Cortex of kidney (tissue), 1 donor: ENCODE measurements at places on chromosomes 3 and 15.

GRCh38 chr3:121648219-121648958, 12.3 kb downstream of the HCLS1 start:
- DNase-seq = no peak

GRCh38 chr3:65732051-65732935, 306.4 kb downstream of the MAGI1 start:
- no peak for DNase-seq

GRCh38 chr15:82139823-82140268, 94.0 kb upstream of the MEX3B start:
- no peak for DNase-seq

GRCh38 chr3:3628676-3629328, 170.4 kb upstream of the LRRN1 start:
- DNase-seq = no peak

DNA sequence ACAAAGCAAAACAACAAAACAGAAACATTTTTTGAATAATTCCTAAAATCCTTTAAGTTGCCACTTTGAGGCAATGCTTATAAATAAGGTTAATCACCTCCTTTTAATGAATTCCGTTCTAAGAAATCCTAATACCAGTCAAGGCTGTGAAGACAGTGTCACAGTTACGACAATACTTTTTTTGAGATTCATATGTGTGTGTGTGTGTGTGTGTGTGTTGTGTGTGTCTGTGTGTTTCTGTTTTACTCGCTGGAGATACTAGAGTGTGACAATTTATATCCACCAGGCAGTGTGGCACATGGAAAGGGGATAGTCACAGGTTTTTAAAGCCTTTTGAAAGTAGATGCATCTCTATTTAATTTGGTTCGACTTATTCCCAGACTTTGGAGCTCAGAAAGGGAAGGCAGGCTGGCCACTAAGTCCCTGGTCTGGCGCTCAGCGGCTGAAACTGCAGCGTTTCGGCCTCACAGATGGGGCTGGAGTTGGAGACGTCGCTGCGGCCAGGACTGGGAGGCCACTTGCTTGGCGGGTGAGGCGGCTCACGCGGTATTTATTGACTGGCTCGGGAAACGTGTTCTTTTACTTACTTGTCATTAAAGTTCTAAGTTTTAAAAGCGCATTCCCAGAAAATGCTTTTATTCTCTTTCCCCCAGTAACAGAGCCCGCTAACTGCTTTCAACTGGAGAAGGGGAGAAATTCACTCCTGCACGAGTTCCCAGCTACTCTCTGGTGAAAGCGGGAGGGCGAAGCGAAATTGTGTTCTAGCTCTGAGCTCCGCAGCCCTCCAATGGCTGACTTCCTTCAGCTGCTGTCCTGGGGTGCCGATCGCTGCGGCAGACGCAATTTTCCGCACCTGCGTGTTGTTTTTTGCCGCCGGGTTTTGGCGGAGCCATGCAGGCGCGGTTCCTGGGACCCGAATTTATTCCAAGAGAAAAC, 13.7 kb downstream of the ZIC1 start:
- DNase-seq = no peak

DNA sequence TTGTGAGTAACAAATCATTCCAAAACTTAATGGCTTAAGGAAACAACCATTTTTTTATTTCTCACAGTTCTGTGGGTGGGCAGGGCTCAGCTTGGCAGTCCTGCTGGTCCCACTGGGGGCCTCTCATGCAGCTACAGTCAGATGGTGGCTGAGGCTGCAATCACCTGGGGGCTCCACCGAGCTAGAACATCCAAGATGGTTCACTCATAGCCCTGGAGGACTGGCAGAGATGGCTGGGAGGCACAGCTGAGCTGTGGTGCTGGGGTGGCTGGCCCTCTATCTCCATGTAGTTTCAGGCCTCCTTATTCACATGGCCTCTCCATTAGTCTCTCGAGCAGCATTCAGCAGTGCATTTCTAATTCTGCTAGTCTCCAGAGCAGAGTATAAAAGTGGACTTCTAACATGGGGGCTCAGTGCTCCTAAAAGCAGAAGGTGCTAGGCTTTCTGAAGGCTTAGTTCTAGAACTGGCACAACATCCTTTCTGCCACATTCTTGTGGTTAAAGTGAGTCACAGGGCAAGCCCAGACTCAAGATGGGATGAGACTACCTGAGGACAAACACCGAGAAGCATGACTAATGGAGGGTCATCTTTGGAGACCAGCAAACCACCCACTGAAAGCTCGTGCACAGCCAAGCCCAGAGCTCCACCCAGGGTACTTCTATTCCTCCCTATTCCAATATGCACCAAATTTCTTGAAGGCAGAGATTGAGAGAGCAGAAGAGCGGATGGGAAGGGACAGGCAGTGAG, 6.3 kb downstream of the CAV3 start:
- no peak for DNase-seq

GRCh38 chr15:51737522-51738305, at the start of gene LYSMD2:
Gene LYSMD2 (minus strand): TSS chr15:51737655. CDS start chr15:51737622, 33 bp downstream.
- DNase-seq = no peak

DNA sequence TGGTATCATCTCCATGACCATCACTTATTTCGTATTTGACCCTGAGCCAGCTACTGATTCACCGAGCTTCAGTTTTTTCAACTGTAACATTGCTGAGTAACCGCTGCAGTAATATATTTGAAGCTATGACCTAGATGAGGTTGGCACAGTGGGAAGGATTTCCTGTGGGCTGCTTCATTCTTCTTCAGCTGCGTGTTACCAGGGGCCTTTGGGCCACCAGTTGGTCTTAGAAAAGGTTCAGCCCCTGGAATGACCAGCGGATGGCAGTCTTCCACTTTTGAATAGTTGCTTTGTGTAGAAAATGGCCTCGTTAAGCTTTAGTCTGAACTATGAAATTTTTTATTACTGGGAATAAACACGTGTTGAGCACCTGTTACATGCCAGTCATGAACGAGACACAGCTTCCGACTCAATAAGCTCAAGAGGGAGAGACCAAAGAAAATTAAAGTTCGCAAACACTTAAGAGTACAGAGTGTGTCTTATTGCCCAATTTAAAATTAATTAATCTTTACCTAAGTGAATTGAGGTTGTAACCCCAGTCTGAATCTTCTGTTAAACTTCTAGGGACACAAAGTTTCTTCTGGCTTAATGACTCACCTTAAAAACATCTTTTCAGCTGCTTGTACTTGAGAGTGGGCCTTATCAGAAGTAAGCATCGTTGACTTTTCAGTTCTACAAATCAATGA, 57.6 kb upstream of the NR2E3 start:
- no peak for DNase-seq

DNA sequence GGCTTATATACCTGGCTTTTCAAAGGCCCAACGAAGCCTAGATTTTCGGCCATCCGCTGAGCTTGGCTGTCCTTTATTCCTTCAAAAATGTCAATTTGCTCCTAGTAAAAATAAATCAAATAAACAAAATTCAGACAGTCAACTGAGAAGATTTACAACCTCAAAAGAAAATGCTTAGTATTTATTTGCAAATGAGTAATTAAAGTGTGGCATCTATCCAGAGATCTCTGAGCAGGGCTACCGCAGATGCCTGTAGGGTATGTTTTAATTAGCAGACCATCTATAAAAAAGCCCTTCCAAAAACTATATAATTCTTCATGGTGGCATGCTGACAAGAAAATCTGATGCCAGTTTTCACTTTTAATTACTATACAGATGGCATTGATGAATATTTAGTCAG, 136.2 kb downstream of the SUCLG2 start:
- no peak for DNase-seq

DNA sequence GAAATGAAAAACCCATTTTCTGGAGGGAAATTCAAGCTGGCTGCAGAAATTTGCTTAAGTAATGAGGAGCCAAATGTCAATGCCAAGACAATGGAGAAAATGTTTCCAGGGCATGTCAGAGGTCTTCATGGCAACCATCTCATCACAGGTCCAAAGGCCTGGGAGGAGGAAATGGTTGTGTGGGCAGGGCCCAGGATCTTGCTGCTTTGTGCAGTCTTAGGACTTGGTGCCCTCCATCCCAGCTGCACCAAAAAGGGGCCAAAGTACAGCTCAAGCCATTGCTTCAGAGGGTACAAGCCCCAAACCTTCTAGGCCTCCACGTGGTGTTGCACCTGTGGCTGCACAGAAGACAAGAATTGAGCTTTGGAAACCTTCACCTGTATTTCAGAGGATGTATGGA, 59.3 kb downstream of the POMGNT2 start:
- DNase-seq = no peak
